CD8-positive, alpha-beta T cell (primary cell): ENCODE measurements at places on chromosomes 11 and 22.

DNA sequence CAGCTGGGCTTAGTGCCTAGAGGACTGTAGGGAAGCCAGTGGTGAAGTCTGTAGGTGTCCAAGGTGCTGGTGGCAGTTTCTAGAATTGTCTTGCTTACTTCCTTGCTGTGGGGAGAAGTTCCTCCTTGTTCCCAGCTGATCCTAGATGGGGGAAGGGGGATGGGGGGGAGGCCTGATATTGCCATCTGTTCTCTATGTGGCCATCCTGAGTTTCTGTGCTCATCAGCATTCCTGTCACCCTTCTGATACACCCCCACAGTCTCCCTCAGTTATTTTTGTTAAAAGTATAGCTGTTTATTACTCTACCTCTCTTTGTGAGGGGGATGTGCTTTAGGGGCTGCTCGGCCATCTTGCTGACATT, 36.5 kb downstream of the MADD start:
- DNase-seq, result no peak

DNA sequence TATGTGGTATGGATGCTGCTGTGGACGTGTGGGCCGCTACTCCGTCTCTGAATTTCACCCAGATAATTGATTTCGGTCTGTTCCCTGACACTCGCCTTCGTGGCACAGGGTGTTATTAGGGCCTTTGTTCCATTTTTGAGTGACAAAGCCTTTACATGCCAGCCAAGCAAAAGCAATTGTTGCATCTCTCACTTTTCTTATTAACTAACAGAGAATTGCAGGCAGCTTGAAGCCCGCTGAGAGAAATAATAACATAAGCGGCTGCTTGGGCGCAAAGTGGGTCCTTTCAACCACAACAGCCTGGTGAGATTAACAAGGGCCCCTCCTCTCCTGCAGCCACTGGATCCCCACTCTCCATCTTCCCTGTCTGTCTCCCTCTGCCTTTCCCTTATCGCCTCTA, 449.4 kb downstream of the NTM start:
- DNase-seq, result no peak

DNA sequence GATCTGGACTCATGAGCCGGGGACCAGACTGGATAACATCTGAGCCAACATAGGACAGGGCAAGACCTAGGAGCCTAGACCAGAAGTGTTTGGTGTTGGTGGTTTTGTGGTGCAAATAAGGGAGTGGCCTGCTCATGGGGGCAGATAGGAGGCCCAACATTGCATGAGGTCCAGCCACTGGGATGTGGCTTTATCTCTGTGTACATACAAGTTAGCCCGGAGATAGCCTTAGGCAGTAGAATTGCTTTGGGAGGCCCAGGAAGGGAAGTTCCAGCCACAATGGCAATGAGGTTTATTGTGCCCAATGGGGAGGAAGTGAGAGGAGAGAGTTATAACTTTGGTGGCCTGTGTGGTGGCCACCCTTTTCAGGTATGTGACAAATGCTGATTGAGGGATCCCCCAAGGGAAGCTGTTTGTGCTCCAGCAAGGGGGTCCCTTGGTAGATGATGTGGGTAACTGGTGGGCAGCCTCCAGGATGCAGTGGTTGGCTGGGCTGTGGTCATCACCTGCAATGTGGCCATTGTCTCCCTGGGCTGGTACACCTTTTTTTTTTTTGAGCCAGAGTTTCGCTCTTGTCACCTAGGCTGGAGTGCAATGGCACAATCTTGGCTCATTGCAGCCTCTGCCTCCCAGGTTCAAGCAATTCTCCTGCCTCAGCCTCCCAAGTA, 6.4 kb downstream of the LMO2 start:
- DNase-seq, result no peak

DNA sequence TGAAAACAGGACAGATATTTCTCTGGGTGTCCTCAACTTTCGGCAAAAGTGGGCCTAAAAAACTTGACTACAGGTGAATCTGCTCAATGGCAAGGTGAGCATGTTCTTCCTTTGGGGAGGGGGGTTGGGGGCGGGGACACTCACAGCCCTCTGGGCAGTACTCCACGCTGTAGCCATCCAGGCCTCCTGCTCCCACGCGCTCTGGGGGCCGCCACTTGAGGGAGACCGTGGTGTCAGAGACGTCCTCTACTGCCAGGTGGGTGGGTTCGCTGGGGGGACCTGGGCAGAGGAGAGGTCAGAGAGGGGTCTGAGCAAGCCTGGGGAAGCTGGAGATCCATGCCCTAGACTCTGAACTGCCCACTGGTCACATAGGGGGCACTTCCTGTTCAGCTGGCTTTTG, 16.8 kb downstream of the MYBPC3 start:
- DNase-seq, result no peak

GRCh38 chr22:30636226-30637077, 871 bp downstream of the SLC35E4 start:
- peak; percentile 26 for DNase-seq

DNA sequence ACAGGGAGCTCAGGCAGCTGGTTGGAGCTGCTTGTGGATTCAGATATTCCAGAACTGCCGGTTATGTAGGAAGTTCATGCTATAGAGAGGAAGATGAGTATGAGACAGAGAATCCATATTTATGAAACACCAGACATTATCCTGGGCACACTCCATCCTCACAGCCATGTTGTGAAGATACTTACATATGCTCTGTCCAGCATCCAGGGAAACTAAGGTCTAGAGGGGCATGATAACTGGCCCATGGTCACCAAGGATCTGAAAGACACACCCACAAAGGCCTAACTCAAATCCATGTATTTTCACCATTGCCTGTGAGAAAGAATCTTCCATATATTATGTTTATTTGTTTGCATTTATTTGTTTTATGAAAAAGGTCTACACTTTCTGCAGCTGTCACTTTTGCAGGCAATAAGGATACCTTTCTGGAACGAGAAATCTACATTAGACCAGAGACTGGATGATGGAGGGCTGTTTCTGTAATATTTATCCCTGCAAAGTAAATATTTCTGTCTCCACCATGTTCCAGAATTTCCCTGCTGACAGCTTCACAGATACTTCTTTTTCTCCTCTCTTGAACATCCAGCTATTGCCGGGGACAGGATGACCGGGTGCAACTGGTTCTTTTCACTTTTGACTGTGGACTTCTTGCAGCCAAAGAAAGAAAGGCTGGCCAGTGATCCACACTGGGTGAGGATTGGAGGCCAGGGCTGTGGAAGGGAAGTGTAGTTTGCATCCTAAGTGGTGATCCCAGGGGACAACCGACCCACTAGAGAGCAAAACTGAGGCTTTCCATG, 145.9 kb upstream of the NAV2 start:
- no peak for DNase-seq

DNA sequence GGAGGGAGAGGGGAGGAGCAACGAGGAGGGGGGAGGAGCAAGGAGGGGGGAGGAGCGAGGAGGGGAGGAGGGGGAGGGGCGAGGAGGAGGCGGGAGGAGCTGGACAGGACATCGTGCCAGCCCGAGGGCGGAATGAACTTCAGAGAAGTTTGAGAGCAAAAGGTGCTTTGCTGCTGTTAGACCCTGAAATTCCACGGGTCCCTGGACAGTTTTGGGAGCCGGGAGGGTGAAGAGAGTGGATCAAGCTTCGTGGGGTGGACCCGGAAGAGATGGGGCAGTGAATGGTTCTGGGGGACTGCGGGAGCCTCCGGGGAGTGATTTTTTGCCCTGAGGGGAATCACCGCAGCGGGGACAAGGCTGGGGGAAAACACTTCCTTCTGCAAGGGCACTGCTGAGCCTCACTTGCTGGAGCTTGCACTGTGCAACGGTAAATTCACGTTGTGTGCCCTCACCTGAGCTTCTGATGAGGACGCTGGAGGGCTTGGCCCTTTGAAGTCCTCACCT, 10.7 kb upstream of the NLRP6 start:
- no peak for DNase-seq

GRCh38 chr11:86938900-86939880, 16.0 kb downstream of the FZD4 start:
- no peak for DNase-seq

- no peak for DNase-seq
Observed at GRCh38 chr11:108592591-108593213, 866 bp downstream of the EXPH5 start.

DNA sequence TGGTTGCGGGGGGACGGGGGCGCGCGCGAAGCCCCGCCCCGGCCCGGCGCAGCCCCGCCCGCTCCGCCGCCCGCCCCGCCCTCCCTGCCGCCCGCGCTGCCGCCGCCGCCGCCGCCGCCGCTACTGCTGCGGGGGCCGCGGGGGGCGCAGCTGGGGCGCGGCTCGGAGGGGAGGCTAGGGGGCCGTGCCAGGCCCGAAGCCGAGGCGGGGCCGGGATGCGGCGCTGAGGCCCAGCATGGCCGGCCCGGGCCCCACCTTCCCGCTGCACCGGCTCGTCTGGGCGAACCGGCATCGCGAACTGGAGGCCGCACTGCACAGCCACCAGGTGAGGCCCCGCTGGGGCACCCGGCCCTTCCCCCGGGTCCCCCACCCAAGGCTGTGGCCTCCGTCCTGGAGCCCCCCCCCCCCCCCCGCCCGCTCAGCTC, at the start of gene ANKRD13D:
ANKRD13D (plus strand) TSS at position 78 of the 425 bp plus-strand sequence; CDS start at position 236, 158 bp downstream.
- no peak for DNase-seq

DNA sequence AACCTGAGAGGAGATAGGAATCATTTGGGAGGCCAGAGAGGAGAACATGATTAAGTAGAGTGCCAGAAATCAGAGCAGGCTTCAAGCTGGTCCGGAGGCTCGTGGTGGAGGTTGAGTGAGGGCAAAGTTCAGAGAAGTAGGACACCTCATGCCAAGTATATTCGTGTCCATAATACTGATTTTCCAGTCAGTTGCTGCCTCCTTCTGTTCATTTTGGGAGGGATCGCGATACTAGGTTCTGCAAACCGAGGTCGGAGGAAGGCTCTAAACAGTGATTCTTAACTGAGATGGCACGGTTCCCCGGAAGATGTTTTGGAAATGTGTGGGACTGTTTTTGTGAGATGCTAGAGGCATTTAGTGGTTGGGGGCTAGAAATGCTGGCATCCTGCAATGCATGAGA, 13.6 kb upstream of the CD3E start:
- peak; percentile 37 for DNase-seq

DNA sequence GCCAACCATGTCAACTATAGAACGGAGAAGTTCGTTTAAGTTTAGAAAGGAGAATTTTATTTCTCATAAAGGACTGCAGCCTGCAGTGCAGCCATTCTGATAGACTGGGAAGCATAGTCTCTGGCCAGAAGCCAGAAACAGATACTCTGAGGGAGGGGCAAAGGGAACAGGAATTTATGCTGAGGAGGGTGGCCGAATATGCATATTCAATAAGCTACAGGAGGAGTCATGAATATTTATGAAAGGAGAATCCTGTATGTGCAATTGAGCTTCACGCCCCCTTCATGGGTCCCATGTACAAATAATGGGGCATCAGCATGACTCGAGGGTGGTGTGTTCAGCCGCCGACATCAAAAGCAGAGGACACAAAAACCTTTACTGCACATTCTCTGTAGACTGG, 199.9 kb downstream of the CWF19L2 start:
- no peak for DNase-seq

DNA sequence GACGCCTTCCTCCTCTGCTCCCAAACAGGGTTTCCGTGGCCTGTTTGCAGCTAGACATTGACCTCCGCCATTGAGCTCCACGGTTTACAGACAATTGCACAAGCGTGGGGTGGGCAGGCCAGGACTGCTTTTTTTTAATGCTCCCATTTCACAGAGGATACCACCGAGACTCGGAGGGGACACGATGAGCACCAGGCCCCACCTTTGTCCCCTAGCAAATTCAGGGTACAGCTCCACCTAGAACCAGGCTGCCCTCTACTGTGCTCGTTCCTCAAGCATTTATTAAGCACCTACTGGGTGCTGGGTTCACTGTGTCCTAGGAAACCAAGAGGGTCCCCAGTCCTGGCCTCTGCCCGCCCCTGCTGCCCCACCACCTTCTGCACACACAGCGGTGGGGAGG, 12.2 kb downstream of the RASD2 start:
- no peak for DNase-seq

- no peak for DNase-seq
Observed at GRCh38 chr22:27636716-27637508, 164.6 kb downstream of the MN1 start.

DNA sequence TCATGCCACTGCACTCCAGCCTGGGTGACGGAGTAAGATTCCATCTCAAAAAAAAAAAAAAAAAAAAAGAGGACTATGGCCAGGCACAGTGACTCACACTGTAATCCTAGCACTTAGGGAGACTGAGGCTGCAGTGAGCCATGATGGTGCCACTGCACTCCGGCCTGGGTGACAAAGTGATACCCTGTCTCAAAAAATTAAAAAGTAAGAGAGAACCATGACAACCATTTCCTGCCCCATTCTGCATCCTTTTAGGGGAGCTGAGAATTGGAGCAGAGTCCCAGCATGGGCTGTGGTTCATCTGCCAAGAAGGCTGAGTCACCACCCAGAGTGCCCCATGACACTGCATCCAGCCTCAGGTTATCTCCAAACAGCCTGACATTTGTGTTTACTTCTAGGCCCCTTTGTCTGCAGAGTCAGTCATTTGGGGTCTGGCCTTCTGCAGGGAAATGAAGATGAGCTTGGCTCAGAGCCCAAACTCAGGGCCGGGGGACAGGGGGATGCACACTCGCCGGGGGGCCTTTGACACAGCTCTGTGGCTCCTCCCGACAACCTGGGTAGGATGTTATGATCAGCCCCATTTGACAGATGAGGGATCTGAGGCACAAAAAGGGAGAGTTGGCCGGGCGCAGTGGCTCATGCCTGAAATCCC, 4.7 kb downstream of the CSDC2 start:
- DNase-seq, result no peak

- peak; percentile 47 for DNase-seq
Observed at GRCh38 chr11:16785520-16786128, 47.2 kb downstream of the C11orf58 start.

GRCh38 chr11:102850973-102851745, 7.8 kb upstream of the MMP3 start:
- DNase-seq, result no peak

DNA sequence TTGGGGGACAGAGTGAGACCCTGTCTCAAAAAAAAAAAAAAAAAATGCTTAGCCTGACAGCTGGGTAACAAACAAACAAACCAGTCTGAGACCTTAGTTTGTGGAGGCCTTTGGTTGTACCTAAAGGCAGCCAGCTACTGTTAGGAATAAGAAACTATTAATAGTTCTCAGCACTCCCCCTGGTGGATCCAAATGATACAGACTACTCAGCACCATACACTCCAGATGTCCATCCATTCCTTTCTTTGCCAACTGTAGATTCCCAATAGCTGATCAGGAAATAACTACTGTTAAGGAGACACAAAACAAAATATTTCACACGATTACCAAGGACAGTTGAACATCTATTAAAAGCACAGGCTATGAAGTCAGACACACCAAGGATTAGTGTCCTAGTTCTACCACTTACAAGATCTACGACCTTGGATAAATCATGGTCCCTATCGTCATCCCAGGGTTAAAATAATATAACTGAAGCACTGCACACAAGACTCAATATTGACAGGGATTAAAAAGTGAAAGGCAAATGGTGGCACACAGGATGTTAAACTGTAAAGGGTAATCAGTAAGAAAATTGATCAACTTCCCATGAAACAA, 17.2 kb downstream of the CLDN25 start:
- no peak for DNase-seq

GRCh38 chr11:71338801-71339395, 86.5 kb upstream of the SHANK2 start:
- DNase-seq, result no peak

- DNase-seq, result no peak
Observed at GRCh38 chr11:102197670-102198139, 87.5 kb downstream of the YAP1 start.

GRCh38 chr11:78284260-78284659, 95.5 kb downstream of the USP35 start:
- no peak for DNase-seq

GRCh38 chr22:49260681-49261580, 566.7 kb downstream of the BRD1 start:
- DNase-seq, result no peak

GRCh38 chr11:95593111-95593510, 196.5 kb downstream of the FAM76B start:
- no peak for DNase-seq

- DNase-seq, result peak; percentile 37
Observed at GRCh38 chr22:39292561-39293074, 26.8 kb downstream of the RPL3 start.
